Calu3 (cell line): ENCODE measurements at places on chromosomes 11 and 22. TPM values are rescaled to one million over a fixed set of nuclear protein-coding genes. Genes with fewer than 3 reads are reported as not detected.

SPON1 gene
- total RNA-seq, result not detected in 2 replicates

GRCh38 chr11:94557992-94558391 lies 9.2 kb upstream of the PIWIL4 start:
- no peak for DNase-seq

ROBO4 gene
- not detected in 2 replicates for total RNA-seq

- no peak for DNase-seq
Measured at GRCh38 chr11:70353900-70354568, 44.3 kb upstream of the CTTN start.

GRCh38 chr11:12765428-12765827 lies 91.2 kb downstream of the TEAD1 start:
- no peak for DNase-seq

DNA sequence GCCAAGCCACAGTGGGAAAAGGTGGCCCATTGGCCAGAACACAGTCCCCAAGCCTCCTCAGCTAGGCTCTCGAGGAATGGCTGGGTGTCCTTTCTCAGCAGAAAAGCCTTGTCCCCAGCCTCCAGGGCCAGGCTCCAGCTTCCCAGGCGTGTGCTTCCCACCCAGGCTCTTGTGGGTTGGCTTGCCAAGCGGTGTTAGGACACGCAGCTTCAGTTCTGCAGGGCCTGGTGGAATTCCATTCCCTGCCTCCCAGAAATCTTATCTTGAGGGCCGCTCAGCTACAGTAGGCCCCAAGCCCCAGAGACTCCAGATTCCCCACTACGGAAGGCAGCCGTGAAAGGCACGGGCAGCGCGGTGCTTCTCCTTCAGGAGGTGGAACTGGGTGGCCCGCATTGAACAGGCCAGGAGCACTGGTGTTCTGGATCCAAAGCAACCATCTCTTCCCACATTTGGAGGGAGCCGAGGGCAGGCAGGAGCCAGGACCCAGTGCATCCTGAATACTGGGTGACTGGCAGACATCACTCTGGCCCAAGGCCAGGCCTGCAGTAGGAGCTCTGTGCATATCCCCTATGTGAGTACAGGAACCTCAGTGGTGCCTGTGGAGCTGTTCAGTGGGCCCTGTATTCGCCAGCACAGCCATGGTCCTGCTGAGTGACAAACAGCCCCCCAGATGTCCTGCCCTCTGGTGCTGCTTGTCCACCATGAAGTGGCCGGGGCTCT lies 16.7 kb upstream of the KCNQ1OT1 start:
- no peak for DNase-seq
